ENCODE measurements at places on chromosomes 11 and 22.

- no peak for DNase-seq
These were observed 37.7 kb upstream of the CD44 start for GRCh38 chr11:35101223-35101622.

DNA sequence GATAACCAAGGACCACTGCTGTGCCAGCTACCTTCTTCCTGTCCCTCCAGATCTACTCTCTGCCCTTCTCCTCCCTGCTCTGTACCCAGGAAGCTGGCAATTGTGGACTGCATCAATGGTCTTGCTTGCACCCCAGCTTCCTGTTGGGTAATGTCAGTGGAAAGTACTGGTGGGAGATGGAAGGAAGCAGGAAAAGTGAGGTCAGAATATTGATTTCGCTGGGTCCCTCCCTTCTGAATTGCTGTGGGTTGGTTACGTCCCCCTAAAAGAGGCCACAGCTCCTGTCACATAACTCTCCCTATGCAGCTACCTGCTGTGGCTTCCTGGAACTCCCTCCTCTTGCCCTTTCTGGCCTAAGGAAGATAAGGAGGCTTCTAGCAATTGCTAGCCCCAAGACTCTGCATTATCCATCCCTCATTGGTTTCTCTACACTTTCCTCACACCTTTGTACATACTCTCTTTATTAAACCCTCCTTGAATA lies 81.2 kb downstream of the RASSF10 start:
- DNase-seq = no peak

- DNase-seq = peak; percentile 26
These were observed 12.4 kb downstream of the SEC14L3 start for GRCh38 chr22:30459181-30460052.

DNA sequence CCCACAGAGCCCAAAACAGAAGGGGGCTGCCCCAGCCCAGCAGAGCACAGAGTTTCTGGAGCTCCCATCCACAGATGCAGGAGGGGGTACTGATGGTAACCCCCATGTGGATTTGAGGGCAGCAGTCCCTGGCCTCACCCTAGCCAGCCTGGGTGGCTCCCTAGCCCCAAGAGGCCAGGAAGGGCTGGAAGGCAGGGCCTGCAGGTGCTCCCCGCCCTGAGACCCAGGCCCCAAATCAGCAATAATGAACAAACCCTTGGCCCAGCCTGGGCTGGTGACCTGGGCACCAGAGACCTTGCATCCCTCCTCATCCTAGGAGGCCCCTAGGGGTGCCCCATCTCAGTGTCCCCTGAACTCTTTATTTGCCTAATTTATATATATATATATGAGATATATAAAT lies 61.6 kb downstream of the MORC2 start:
- no peak for DNase-seq

GRCh38 chr11:130999992-131000770 lies 83.9 kb upstream of the SNX19 start:
- peak; percentile 91 for DNase-seq

- no peak for DNase-seq
These were observed 28.0 kb upstream of the FCHSD2 start for GRCh38 chr11:73170140-73170539.

DNA sequence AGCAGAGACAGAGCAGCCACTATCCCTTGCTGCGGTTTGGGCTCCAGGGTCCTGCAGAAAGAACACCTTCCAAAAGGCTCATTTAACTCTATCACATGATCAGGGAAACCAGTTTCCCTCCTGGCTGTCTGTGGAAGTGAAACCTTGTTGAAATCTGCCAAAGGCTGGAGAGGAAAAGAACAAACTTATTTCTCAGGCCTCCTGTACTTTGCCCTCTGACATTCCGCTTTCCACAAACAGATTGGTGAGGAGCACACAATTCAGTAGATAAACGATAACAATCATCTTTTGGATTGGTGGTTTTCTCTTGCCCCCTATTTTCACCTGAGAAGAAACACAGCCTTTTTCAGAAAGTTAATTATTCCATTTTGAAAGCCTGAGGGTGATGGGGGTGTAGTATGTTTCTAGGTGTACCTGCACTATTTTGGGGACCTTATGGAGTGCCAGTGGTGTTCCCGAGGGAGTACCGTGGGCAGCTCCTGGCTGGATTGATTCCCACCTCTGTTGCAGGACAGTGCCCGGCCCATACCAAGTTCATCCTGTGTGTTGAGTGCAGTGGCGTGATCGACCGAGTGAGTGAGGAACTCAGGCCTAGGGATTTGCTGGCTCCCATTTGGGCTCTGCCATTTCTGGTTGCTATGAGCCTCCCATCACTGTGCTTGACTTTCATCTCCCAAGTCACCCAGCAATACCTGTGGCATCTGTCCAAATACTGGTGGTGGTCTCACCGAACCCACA lies 102.0 kb downstream of the TBC1D22A start:
- no peak for DNase-seq

DNA sequence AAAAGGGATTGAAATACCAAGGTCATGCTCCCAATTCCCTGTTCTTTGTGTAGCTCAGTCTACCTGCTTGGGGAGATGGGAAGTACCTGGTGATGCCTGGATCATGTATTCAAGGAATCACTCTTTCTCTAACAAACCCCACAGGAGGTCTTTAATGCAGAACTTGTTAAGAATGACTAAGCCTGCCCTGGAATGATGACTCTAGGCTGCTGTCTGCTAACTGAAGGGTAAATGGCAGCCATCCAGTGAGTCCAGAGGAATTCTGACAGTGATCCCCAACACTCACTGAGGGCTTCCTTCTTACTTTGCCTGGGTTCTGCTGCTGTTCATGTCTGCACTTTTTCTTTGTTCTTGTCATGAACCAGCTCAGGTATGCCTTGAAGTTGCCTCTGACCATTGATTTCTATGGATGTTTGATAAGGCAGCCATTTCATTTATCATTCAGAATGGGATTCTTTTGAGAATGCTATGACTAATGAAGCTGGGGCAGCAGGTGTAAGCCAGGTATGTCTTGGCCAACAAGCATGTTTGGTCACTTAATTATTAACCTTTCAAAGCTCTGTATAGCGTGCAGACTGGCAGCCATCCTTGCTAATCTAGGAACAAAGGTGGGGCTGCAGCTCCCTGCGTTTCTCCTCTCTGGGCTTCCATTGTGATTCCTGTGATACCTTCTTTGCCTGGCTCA lies 11.4 kb downstream of the PRSS23 start:
- peak; percentile 92 for DNase-seq

DNA sequence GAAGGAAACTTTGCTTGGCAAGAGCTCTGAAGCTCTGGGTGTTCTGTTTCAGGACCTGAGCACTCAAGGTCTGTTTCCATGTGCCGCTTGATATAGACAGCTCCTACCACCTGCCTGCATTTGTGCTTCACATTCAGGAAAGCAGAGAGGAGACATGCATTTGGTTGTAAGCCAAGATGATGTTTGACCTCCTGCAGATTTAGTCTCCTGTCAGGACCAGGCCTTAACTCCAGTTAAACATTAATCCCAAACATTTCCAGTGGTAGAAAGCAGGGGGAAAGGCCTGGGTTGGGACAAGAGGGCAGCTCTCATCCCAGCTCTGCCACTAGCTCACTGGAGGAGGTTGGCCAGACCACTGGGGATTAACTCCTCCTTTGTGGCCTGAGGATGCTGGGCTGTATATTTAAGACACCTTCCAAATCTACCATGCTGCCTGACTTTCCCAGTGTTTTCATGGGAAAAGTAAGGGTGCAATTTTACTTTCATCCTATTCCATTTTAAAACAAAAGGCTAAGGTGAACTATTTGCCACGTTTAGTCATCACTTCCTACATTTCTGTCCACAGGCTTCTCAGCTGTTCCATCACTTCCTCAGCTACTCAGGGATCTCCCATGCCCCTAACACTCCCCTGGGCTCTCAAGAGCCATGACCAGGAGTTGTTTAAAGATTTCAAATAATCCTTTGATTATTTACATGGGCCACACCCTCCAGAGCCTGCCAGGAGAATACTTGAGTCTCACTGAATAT lies 80.9 kb downstream of the INSC start:
- no peak for DNase-seq

DNA sequence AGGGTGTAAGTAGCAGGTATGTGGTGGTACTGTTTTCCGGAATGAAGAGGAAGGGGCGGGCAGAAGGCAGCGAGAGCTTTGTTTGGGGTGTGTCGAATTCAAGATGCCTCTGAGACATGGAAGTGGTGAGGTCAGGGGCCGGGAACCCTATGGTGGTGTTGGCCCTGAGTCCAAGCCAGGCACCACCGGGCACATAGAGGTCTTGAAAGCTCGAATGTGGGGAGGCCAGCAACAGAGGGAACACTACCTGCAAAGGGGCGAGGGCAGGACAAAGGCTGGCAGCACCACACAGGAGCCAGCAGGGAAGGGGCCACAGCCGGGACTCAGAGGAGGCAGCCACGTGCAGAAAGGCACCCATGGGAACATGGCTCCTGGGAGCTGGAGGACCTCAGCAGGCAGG lies 57.8 kb downstream of the CDKN1C start:
- no peak for DNase-seq

GRCh38 chr22:40597526-40598430 lies 38.7 kb downstream of the MRTFA start:
- DNase-seq = peak; percentile 34

- DNase-seq = no peak
These were observed 1494.3 kb downstream of the BRD1 start for GRCh38 chr22:48333323-48333763.

GRCh38 chr22:49942565-49943404 lies 17.8 kb upstream of the PIM3 start:
- no peak for DNase-seq

DNA sequence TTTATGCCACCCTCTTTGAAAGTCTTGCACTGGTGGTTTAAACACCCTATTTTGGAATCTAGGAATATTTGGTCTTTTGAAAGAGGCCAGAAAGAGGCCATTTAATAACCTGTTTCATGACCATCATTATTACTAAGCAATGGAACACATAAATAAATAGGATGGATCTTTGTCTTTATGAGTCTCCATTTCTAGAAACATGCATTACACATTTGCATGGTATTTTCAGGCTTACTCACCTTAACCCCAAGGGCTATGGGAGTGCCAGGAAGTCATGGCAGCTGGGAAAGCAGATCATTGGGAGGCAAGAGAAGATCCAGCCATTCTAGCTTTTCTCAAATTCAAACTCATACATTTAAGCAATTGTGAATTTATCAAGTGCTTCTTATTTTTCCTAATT lies 185.8 kb upstream of the POU2AF2 start:
- no peak for DNase-seq

GRCh38 chr22:27637604-27638003 lies 164.0 kb downstream of the MN1 start:
- peak; percentile 81 for DNase-seq

- no peak for DNase-seq
These were observed 7.3 kb downstream of the DGCR6L start for GRCh38 chr22:20312396-20313191.

DNA sequence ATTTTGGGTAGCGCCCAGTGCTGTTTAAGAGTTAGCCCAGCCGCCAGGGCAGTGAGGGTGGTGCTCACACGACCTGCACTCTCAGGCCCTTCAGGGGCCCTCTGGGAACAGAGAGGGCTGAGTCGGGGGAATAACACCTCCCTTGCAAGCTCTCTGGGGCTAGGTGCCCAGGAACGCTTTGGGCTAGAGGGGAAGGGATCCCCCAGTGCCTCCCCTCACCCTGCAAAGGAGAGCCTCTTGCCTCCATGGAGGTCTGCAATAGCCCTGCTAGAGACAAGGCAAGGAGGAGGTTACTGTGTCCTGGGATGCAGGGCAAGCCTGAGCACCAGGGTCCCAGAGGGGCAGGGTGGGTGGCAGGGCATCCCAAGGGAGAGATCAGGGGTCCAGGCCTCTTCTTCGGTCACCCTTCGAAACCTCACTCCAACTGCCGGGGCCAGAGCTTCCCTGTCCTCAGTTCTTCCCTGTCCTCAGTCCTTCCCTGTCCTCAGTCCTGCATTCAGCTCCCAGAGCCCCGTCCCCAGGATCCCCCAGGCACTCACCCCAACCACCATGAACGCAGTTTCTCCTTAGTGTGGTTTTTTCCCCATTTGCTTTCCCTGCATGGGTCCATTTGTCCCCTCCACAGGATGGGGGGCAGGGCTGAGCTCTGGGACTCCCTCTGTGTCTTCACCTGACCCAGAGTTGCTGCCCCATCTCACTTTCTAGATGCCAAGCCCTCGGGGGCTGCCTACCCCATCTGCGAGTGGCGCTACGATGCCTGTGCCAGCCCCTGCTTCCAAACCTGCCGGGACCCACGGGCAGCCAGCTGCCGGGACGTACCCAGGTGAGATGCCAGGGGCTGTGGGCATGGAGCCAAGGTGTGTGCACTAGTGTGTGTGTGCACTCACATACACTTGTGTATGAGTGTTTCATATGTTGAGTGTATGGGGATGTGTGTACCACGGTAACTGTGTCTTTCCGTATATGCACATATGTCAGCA lies 60.8 kb downstream of the OTOG start:
- no peak for DNase-seq
